Activated CD4-positive, alpha-beta memory T cell treated with anti-CD3 and anti-CD28 coated beads, Interleukin-2, amount 10 ng/mL, durations not matched to agents 7 days and 5 days (primary cell): ENCODE measurements at places on chromosomes 7 and 10. TPM values are rescaled to one million over a fixed set of nuclear protein-coding genes. Genes with fewer than 3 reads are reported as not detected.

The WNT16 gene
- not detected for total RNA-seq

The PLEKHA8 gene
- total RNA-seq: 10.7 TPM

DNA sequence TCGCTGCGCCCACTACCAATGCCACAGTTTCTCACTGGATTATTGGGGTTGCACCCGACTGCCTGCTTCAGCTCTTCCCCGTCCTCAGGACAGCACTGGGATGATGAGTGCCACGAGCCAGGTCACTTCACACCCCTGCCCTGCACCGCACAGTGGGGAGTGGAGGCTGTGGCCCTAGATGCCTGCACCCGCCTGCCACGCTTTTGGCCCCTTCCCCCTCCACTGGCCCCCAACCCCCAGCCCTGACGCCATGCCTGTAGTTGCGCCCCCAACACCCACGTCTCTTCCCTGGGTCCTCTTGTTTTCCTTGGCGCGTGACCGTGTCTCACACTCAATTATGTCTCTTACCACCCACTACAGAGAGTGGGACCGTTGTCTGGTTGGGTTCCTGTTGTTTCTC is 134.3 kb downstream of the VIPR2 start:
- DNase-seq: no peak

DNA sequence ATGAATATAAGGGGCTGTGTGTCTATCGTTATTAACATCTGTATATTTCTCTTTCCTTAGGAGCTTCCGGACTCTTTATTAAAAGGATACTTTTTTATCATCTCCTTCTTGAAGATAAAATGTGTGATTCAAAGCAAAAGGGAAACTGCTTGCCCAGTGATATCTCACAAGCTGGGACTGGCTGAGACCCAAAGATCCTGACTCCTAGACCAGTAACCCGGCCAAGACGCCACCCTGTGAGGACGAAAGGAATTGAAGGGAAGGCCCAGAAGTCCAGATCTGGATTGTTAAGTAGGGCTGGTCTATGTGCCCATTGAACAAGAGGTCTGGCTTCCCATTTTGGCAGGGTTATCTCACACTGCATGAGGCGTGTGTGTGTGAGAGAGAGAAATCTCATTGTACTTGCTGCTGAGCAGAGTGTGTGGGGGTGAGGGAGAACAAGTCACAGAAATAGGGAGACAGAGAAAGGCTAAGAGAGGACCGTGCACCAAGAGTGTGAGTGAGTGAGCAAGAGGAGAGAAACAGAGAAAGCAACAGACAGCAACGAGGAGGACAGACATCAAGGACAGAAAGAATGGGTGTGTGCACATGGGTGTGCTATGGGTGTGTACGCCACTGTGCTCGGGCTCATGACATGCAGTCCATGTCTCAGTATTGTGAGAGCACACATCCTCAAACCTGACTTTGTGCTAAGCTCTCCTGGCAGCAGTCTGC is 75.4 kb downstream of the PLXNA4 start:
- DNase-seq: no peak

- DNase-seq: no peak
These were observed 80.5 kb downstream of the FAM13C start for GRCh38 chr10:59281861-59282260.
